ENCODE measurements at places on chromosomes 6 and 20. TPM values are rescaled to one million over a fixed set of nuclear protein-coding genes. Genes with fewer than 3 reads are reported as not detected.
A peak's percentile ranks its signal among the peaks of the same experiment; 100 is the strongest.

DNA sequence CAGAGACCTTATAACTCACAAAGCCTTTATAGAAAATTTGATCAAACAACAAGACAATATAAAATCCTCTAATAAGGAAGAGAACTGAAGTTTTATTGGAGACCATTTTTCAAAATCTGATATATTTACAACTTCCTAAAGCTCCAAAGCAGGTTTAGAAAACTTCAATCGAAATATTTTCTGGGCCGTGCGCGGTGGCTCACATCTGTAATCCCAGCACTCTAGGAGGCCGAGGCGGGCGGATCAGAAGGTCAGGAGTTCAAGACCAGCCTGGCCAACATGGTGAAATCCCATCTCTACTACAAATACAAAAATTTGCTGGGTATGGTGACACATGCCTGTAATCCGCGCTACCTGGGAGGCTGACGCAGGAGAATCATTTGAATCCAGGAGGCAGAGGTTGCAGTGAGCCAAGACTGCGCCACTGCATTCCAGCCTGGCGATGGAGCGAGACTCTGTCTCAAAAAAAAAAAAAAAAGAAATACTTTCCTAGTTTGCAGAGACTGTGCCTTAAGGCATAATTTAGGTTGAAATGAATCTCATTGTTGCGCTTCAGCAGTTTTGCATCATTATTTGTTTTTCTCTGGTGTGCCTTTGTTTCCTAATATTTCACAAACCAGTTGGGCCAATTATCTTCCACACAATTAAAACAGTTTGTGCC lies 60.6 kb upstream of the ASIP start:
- peak; percentile 65 for DNase-seq

DNA sequence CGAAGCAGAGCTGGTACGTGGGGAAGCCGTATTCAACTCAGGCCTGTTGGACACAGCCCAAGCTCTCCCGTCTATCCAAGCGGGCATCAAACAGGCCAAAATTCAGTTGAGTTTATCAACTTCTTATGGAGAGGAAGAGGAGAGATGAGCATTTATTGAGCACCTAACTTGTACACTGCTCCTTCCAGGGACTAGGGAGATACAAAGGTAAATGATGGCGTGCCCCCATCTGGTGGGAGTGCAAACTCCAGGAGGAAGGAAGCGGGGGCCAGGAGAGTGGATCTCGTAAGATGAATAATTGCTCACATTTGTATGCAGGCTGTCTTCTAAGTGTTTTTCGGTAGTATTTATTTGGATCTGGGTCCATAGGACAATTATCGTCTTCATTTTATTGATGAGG lies 146.6 kb downstream of the SOBP start:
- no peak for DNase-seq

DNA sequence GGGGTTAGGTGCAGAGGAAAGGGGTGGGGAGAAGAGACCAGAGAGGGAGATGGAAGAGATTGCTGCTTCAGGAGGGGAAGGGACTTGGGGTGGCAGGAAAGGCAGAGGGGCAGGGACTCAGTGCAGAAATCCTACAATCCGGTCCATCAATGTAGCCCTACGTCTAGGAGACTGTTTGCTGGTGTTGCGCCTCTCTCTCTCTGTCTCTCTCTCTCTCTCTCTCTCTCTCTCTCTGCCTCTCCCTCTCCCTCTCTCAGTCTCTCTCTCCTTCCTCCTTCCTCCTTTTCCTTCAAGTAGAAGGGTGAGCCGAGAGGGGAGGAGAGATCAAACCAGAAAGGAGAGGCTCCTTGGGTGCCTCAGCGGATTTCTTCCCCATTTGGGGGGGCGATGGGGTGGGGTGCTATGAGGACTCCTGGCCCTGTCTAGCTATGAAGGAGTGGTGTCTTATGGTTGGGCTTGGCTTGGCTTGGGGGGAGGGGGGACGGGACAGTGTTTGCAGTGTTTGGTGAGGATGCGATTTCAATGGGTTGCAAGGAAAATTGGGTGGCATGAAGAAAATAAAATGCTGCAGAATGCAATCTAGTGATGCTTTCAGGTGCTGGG lies 181.2 kb downstream of the TBXT start:
- DNase-seq = no peak

MUCL3 gene
- not detected for total RNA-seq

DNA sequence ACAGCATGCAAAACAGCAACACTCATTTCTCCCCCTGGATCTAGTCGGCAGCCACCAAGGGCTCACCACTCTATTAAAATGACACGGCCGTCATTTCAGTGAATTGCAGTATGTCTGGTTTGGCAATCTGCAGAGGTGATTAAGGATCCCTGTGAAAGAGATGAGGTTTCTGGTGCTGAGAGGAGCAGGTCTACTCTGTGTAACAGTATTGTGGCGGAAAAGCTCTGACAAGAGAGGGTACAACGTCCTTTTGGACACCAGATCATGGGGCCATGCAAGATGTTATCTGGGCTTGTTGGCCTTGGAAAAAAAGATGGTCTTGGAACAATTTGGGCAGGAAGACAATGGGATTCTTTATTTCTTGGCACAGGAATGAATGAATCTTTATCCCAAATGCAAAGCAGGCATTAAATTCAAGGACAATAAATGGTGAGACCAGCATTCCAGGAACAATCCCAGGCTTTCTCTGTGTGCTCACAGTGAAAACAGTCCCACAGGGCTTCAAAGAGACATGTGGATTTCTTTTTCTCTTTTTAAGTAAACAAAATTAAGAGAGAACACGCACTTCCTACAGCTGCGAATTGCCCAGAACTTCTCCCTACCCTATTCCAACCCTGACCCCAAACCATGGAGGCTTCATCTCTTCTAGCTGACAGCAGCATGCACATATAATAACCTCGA lies 33.7 kb upstream of the ADGRF1 start:
- no peak for DNase-seq

DNA sequence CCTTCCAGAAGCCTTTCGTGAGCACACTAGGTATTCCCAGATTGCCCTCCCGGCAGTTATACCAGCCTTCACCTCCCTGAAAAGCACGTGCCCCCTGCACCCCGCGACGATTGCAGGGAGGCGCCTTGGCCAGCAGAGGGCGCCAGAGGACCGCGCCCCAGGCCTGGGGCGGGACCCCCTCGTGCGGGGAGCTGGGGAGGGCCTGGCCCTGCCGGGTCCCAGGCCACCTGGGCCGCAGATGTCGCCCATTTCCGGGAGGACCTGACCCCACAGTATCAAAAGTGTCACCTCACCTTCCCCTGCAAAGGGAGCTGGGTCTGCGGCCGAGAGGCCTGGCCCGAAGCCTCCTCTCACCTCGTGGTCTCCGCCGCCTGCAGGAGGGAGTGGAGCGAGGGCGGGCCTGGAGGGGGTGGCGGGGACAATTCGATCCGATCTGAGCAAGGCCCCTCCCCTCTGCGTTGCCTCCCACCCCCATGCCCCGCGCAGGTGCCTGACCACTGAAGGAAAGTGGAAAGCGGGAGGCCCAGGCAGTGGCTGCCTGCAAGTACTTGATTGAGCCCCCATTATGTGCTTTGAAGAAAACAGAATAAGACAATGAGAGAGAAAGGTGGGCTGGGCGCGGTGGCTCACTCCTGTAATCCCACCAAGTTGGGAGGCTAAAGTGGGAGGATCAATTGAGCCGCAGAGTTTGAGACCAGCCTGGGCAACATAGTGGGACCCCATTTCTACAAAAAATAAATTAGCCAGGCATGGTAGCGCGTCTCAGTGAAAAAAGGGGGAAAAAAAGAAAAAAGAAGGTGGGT lies 3.5 kb upstream of the SNAI1 start:
- DNase-seq = peak; percentile 43

PLG gene
- not detected for total RNA-seq

DNA sequence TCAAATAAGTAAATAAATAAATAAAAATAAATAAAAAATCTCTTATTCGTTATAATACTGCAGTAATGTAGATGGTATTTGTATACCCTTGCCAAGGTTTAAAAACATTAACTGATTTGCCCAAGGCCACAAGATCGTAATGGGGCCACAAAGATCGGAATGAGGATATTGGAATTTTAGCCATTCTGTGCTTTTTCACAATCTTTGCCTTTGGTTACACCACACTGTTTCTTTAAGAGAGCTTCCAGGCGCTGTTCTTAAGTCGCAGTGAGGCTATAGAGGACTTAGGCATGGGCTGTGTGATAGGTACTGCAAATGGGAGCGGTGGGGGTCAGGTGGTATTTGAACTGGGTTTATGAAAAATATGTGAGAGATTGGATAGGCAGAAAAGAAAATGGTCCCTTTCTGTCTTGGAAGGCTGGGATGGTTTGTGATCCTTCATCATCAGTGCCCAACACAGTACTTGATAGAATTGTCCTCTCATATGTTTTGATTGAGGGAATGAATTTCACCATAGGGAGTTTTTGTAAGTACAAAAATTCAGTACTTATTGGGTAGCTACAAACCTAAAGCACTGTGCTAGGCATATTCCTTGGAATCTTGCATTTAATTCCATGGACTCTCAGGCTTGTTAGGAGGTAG lies 1.4 kb downstream of the NUS1 start:
- no peak for DNase-seq

DNA sequence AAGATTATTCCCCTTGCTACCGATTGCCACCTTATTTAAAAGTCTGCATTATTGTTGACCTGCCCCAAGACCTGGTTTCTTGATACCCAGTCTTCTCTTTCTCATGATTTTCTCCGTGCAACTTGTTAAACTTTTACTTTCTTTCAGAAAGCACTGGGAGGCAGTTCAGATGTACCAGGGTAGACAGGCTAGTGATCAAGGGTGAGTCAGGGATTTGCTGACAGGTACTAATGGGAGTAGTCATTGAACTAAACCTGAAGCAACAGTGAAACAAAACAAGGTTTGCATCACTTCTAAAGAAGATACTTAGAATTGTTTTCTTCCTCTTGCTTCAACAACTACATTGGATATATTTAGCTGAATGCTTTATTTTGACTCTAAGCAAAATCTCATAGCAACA lies 124.4 kb downstream of the KCNQ5 start:
- peak; percentile 73 for DNase-seq

RIMS1 gene
- total RNA-seq = 0.76 TPM

GRCh38 chr6:124987291-124987690 lies 25.1 kb downstream of the RNF217 start:
- DNase-seq = no peak

IL17A gene
- total RNA-seq = not detected

SLPI gene
- total RNA-seq = not detected

- DNase-seq = no peak
Observed at GRCh38 chr6:136644597-136644952, 94.4 kb upstream of the MAP7 start.

GRCh38 chr6:143941852-143942627 lies 66.0 kb downstream of the PLAGL1 start:
- DNase-seq = peak; percentile 74

DNA sequence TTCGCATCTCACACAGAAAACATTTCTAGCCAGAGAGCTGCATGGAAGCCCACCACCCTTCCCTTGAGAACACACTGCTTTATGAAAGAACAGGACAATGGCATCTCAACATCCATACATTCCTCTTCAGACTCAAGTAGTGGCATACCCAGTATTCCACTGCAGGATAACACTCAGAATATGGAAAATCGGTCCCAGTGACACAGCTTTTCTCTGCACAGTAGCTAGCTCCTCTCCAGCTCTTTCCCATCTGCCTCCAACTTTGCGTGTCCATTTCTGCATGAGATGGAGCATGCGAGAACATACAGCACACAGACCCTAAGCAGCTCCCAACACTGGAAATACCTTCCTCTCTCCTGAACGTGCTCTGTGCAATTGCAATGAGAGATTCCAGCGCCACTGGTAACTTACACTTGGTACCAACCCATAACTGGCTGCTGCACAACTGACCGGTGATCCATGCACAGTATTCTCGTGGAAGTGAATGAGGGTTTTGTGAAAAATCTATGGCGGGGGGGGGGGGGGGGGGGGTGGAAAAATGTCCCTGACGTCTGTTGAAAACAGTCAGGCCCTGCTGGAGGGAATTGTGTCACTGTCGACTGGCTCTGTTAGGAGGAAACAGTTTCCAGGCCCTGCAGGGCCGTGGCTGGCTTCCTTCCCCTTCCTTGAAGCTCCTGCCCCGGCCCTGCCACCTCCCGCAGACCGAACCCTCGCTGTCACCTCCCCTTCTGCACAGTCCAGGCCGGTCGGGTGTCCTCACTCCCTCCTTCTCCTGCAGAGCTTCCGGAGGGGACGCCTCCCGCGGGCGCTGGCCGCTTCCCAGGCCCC lies 265.9 kb upstream of the QKI start:
- no peak for DNase-seq

- peak; percentile 38 for DNase-seq
Observed at GRCh38 chr20:38935967-38936407, 9.8 kb downstream of the FAM83D start.

- DNase-seq = no peak
Observed at GRCh38 chr6:4084444-4085331, 5.8 kb upstream of the FAM217A start.

DNA sequence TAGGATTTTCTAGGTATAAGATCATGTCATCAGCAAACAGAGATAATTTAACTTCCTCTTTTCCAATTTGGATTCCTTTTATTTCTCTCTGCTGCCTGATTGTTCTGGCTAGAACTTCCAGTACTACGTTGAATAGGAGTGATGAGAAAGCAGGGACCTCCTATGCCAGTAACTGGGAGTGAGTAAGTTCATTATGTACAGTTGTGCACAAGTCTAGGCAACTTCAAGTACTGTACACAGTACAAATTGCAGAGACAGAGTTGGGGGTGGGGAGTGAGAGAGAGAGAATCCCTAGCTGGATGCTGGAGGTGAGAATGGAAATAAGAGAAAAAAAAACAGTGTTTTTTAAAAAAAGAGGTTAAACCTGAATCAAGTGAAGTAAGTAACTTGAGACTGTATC lies 210.2 kb downstream of the MMUT start:
- DNase-seq = no peak

DNA sequence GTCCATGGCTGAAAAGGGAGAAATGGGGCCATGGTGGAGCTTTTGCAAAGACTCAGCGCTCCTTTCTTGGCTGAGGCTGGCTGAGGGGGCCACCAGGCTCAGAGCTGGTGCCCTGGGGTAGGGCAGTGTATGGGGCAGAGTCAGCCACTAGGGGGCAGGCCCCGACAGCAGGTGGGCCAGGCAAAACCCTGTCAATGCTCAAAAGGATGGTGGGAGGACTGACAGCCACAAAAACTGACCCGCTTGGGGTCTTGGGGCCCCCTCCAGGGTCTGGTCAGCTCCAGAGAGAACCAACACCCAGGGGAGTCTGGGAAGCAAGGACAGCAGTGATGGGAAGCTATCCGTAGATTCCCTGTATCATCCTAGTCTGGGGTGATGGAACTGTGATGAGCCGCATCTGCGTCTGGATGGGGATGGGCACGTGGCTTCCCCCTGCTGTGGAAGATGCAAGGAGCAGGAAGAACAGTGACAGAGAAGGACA lies 306.9 kb downstream of the DHX35 start:
- peak; percentile 34 for DNase-seq

- no peak for DNase-seq
Observed at GRCh38 chr20:40893610-40894236, 134.9 kb upstream of the TOP1 start.

- no peak for DNase-seq
Observed at GRCh38 chr6:122020588-122021264, 378.7 kb upstream of the HSF2 start.

Data from M059J (cell line).